ENCODE measurements at places on chromosomes 1 and 21.
A peak's percentile ranks its signal among the peaks of the same experiment; 100 is the strongest.

DNA sequence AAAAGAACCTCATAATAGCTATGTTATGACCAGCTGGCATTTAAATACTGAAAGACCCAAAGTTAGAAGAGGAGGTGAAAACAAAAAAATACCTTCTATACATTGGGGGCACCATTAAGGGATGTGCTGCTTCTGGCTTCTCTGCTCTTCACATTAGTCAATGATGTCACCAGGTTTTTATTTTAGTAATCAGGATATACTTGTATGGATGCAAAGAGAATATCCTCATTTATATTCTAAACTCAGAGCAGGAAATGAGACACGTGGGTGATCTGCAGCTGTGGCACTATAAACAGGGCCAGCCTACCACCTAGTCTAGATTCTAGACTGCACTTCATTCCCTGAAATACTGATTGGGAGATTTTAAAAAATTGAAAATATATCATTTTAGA lies 51.2 kb downstream of the WLS start:
- DNase-seq, result no peak

DNA sequence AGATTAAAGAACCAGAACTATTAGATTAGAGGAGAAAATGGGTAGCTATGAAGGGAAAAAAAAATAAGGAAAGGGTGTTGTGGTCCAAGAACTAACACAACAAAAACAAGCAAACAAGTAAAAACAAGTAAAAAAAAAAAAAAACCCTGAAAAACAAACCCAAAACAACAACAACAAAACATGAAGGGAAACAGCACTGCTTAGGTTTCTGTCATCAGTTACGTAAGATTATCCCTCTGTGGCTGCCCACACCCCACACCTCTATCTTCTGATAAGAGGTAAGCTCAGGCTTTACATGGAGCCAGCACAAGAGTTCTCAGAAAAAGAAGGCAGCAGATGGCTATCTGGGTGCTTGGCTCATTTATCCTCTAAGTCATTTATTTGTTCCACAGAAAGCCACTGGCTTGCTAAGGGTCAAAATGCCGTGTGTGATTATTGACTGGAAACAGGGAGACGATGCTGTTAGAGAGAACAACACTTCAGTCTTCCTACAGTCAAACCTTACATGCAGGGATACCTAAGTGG lies 57.5 kb downstream of the KIAA0319L start:
- DNase-seq, result no peak

- DNase-seq, result no peak
These were observed 13.3 kb downstream of the CELA2B start for GRCh38 chr1:15489052-15489736.

GRCh38 chr1:87252406-87252805 lies 76.3 kb upstream of the LMO4 start:
- no peak for DNase-seq

- DNase-seq, result peak; percentile 56
These were observed 38.5 kb downstream of the IER5 start for GRCh38 chr1:181126871-181127587.

- DNase-seq, result no peak
These were observed 480.2 kb upstream of the RUNX1 start for GRCh38 chr21:35529171-35529863.

- DNase-seq, result no peak
These were observed 16.2 kb upstream of the LY9 start for GRCh38 chr1:160779626-160780397.

DNA sequence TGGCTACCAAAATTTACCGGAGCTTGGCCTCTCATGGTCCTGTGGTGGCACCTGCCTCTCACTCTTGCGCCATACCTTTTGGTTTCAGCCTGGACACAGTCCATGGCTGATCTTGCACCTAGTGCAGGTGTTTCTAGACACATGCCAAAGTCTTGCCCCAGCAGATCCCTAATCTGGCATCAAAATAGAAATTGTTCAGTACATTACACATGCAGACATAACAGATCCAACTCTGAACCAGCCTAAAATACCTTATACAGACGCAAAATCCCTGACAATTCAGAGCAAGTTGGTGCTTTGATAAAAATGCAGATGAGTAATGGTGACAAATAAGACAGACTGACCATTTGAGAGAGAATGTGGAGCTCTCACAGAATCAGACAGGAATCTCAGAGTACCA lies 44.1 kb downstream of the NGF start:
- DNase-seq, result no peak

GRCh38 chr1:201625226-201625761 lies 86.4 kb downstream of the NAV1 start:
- DNase-seq, result no peak

DNA sequence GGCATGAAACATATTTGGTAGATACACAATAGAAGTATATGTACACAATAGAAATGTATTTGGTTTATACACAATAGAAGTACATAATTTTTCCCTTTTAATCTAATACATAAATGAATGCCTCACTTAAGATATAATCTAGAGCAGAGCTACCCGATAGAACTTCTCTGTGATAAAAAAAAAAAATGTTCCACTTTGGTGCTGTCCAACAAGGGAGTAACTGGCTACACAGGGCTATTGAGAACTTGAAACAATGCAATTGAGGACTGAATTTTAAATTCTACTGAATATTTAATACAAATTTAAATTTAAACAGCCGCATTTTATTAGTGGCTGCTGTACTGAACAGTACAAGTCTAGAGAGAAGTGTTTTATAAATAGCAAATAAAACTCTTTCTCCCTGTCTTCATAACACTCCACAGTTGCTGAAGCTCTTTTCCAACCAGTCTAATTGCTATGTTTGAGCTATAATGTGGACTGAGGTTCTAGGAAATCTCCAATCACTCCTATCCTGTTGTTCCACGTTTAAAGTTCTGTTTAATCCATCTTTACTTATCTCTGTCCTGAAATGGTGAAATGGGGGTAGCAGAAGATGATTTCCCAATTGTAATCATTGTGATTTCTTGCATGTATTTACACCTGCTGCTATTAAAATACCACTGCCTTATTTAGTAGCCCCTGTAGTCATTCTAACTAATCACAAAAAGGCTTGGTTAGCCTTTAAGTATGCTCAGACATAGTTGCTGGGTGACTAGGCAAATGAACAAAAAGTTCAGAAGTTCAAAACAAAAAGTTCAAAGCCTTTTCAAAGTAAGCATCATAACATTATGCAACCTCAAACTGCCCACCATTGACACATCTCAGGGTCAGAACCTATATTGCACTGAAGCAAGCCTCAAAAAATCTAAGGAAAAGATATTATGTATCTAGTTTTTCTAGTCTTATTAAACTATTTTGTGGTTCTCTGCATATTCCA lies 192.3 kb upstream of the C1orf87 start:
- no peak for DNase-seq

- no peak for DNase-seq
These were observed 32.3 kb downstream of the CCN1 start for GRCh38 chr1:85612704-85613361.
